ENCODE measurements at places on chromosomes 1 and 21.

DNA sequence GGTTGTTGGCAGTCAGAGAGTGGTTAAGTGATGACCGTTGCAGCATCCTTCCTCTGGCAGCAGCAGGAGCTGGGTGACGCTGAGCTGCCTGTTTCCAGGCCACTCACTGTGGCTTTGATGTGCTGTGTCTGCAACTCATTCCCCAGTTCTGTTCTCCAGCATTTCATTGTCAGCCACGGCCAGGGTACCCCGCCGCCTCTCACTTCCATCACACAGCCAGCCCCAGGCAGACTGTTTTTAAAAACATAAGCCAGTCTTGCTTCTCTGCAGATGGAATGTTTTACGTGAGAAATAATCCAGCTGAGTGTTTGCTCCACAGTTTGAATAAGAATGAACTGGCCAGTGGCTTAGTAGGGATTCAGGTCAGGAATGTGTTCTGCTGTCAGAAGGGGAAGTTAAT lies 21.5 kb upstream of the ST6GALNAC3 start:
- DNase-seq, result peak; percentile 20

GRCh38 chr1:229578168-229579058 lies 19.9 kb upstream of the ABCB10 start:
- no peak for DNase-seq

DNA sequence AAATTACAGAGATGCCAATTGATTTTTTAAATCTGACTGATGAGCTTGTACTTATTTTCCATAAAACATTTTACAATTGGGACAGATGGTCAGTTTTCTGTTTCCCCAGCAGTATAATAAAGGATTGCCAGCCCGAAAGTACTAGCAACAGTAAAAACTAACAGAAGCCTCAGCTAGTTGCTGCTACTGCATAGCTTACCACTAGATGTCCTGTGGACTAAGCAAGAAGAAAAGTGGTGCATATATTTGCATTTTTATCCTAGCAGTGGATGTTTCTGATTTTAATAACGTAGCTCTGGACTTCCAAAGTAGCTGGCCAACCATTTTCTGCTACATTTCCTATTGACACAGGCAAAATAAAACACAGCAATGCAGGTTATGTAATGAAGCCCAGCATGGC lies 241.5 kb downstream of the BARHL2 start:
- peak; percentile 35 for DNase-seq

DNA sequence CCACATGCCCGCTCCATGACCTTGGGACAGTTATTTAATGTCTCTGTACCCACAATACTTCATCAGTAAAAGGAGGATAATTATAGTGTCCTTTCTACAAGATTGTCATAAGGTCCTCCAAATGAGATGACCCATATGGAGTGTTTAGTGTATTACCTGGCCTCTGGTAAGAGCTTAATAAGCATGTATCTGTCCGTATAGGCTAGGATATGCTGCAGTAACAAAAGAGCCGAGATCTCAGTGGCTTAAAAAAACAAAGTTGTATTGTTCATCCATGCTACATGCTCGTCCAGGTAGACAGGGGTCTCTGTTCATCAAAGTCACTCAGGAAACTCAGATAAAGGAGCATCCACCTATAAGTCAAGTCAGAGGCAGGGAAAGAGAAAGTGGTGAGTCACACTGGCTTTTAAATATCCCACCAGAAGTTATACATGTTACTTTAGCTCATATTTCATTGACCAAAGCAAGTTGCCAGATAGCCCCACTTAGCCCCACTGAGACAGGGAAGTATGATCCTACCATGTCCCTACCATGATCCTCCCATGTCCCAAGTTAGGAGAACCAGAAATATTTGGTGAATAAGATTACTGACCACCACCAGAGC lies 53.0 kb upstream of the KAZN start:
- no peak for DNase-seq

DNA sequence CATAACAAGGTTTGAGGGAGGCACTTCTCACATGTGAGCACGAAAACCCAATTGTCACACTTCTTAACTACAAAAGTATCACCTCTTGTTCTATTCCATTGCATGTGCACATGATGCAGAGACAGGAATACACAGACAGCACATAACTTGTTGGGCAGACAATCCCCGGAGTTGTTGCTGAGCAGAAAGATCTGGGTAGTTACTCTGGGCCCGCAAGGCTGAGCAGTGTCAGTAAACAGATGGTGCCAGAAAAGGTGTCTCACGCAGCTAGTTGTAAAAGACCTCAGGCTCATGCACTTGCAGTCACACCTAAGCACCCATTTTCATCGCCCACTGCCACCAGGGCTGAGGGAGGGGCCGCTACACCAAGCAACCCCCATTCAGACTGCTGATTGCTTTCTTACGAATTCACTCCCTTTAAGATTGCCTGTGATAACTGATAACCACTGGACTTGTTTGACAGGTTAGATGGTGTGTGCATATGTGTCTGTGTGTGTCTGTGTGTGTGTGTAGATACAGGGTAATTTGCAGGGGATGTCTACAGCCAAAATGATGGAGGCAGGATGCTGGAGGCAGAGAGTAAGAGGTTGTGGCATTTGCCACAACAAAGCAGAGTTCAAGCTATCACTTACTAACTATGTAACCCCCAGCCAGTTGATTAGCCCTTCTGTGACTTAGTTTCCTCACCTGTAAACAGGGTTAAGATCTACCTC lies 4.2 kb downstream of the LGR6 start:
- no peak for DNase-seq

- no peak for DNase-seq
Measured at GRCh38 chr1:8780405-8780804, 37.0 kb downstream of the RERE start.

Data from ELR (cell line).